ENCODE measurements at places on chromosomes 6 and 20. TPM values are rescaled to one million over a fixed set of nuclear protein-coding genes. Genes with fewer than 3 reads are reported as not detected.

The SYNGAP1 gene
- 18.3 TPM for total RNA-seq

GRCh38 chr6:44473393-44474189, 86.1 kb downstream of the CDC5L start:
- DNase-seq: no peak

DNA sequence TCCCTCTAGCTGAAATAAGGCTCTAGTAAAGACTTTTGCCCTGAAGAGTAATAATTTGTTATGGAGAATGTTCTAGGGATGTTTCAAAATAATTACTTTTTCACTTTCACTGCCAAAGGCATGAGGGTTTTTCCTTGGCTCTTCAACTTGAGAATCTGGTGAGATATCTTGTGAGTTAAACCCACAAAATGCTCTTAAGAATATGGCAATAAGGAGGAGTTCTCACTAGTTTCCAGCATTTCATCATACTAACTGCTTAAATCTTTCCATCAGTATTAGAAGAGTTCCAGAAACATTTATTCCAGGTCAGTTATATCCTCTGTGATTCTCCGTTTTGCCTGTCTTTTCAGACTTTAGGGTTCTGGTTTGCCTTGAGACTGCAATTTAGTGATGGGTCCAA, 785.6 kb upstream of the GJE1 start:
- no peak for DNase-seq

GRCh38 chr20:61527626-61528025, 275.6 kb downstream of the CDH4 start:
- DNase-seq: no peak

GRCh38 chr6:69007781-69008180, 372.7 kb downstream of the ADGRB3 start:
- DNase-seq: no peak
